HFF-Myc (cell line): ENCODE measurements at places on chromosomes 4 and X.

DNA sequence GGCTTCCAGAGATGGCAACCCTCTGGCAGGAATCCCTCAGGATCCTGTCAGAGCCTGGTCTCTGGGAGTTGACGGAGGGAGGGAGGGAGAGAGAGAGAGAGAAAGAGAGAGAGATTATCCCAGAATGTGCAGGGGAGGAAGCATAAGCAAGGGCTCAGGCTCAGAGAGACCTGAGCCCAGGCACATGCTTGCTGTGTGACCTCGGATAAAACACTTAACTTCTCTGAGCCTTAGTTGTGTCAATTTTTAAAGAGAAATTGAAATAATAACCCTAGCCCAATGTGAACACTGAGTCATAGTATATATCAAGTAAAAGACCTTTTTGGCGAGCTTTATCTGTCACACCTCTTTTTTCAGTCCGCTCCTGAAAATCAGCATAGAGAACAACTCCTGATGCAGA is 473 bp upstream of the USP51 start:
- no peak for DNase-seq

GRCh38 chrX:9310616-9311015 is 154.2 kb upstream of the TBL1X start:
- no peak for DNase-seq

- DNase-seq, result no peak
These were observed 29.3 kb upstream of the GPR101 start for GRCh38 chrX:137062915-137063617.

DNA sequence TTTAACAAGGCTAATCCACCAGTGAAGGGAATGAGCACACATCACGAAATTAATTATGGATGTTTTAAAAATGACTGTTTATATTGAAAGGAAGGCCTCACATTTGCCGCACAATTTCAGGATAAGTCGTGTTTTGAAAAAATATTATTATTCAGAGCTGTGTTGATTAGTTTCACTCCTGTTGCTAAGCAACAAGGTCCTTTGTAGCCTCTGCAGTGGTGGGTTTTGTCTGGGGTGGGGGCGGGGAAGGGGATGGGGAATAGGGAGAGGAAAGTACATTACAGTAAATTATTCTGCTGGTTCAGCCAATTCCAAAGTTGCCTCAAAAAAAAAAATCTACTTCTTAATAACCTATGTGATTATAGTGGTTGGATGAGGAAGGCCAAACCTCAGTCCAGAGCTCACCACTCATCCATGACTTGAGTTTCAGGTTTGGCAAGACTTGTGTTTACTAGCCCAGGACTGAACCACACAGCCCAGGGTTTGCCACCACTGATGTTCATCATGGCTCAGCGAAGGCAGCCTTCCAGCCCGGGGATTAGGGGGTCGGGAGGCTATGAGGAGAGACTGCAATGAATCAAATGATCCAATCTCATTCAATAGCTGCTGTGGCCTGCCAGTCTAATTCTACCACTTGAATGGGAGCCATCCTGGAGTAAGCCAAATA is 162.5 kb upstream of the ATP6AP2 start:
- no peak for DNase-seq

- DNase-seq, result no peak
These were observed 72.6 kb downstream of the UCHL1 start for GRCh38 chr4:41329361-41329760.

DNA sequence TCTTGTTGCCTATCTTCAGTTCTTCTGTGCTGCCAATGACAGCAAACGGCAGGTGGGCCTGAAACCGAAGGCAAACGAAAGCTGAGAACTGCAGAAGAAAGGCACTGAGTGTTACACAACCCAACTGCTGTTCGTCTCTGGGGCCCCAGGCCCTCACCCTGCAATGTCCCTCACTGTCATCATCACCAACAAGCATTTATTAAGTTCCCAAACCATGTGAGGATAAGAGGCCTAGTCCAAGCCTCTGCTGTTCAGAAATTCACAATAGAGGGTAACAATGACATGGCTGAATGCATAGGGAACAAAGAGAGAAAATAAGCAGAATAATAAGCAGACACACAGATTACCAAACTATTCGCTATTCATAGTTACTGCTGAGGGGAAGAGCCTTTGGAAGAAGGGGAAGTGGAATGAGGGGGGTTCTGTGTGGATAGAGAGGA is 34.5 kb upstream of the NKRF start:
- DNase-seq, result no peak

- DNase-seq, result no peak
These were observed 914 bp downstream of the TRAPPC2 start for GRCh38 chrX:13733506-13733905.

DNA sequence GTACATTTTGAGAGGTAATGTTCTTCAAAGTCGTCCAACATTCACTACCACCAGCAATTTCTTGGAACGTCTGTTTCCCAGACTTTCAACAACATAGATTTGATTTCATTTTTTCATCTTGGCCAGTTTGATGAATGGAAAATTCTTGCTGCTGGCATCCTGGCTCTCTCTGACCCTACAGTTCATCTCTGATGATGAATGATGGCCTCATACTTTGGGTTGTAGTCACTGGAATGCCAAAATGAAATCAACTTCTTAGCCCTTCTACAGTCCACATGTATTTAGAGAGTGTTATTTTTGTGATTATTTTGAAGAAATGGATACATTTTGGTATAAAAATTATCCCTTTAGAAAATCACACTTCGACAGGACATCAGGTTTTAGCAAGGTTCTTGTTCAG is 8.8 kb downstream of the CHST7 start:
- no peak for DNase-seq

DNA sequence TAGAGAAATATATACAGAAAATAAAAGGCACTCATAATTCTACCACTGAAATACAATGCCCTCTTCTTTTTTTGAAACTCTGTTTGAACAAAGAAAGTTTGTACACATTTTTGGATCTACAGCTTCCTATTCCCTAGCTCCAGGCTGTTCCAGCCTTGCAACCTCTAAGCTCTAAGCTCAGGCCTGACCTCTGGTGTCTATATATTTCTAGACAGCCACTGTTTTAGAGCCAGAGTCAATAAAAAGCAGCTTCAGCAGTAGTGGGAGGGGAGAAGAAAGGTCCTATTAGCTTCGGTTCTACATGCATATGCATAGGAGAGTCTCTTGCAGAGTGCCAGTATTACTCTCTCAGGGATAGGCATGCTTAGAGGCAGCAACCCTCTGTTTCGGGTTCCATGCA is 39.7 kb downstream of the CLDN2 start:
- no peak for DNase-seq

GRCh38 chrX:101383679-101384205 is 2.2 kb downstream of the BTK start:
- DNase-seq, result no peak

DNA sequence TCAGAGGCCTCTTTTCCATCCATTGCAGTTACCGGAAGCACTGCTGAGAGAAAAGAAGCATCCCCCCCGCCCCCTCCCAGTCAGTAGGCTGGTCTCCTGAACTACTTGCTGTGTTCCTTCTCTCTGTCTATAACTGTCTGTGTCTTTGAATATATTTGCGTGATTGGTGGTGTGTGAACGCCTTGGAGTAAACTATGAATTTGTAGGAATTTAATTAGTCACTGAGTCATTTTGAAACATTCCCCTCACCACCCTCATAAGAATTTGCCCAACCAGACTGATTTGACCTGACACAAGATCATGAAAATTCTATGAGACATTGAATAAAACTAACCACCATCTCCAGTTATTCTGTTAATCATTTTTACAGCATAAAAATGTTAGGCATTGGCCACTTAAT is 6.7 kb upstream of the NXF3 start:
- no peak for DNase-seq

DNA sequence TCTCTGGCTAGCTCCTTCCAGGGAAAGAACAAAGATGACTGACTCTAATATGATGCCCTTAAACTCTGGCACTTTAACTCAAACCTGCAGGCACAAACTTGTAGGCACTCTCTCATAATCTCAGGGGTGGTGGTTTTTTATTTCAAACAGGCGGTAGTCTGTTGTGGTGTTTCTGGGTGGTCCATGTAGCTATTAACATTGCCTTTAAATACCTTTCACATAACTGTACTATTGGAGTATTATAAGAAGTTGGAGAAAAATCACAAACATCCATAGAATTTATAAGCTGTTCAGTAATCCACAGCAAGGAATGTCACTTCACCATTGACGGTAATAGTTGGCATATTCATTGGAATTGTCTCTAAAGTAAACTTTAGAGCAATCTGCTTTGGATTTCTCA is 204.2 kb upstream of the PDE5A start:
- no peak for DNase-seq

- DNase-seq, result peak; percentile 51
These were observed 556.7 kb upstream of the BOD1L1 start for GRCh38 chr4:14184265-14184664.

DNA sequence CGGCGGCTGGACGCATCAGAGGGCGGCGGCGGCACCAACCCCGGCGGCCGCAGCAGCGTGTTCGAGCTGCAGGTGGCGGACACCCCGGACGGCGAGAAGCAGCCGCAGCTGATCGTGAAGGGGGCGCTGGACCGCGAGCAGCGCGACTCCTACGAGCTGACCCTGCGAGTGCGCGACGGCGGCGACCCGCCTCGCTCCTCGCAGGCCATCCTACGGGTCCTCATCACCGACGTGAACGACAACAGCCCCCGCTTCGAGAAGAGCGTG is 1.9 kb downstream of the PCDH7 start:
- DNase-seq, result no peak

DNA sequence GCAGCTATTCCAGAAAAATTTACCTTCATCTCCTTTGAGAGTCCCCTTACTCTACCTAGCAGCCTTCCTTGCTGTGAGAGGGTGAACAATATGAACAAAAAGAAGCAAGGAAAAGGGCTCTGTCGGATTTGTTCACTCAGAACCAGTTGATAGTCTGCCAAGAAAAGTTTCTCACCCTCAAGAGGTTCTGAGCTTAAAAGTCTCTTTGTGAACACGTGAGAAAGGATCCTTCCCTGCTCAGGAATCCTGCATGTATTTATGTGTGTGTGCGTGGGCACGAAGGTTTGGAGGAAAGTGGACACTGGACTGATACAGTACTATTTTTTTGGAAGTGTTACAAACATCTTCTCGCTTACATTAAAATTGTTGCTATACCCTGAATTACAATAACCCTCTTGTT is 178.6 kb upstream of the JADE1 start:
- no peak for DNase-seq

- no peak for DNase-seq
These were observed 907.4 kb upstream of the AGA start for GRCh38 chr4:178349601-178350000.

DNA sequence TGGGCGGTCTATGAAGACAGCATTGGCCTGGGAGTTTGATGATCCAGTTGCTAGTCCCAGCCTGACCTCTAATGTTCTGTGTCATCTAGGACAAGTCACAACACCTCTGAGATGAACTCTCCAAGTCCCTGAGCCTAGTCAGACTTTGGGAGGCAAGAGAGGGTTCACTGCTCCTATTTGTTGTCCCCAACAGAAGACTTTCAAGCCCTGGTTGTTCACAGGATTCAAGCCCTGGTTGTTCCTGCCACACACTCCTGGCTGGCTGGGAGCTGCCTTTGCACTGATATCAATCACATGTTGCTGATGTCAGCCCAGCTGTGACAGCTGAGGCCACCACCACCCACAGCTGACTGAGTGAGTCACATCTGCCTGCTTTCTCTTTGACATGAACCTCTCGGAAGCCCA is 253.2 kb upstream of the RASGEF1B start:
- DNase-seq, result no peak

DNA sequence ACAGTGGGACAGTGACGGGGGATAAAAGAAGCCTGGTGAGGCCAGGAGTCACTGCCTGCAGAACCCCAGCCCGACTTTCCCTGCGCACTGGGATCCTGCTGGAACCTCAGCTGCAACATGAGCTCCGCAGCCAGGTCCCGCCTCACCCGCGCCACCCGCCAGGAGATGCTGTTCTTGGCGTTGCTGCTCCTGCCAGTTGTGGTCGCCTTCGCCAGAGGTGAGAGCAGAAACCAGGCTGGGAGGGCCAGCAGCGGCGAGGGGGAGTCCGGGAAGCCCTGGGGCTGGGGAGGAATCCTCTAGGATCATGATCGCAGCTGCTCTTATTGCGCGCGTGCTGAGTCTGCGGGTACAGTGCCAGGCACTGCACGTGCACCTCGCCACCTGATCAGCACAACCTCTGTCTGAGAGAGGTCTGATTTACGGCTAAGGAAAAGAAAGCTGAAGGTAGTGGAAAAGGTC is at the start of gene PF4V1:
TSS of gene PF4V1 (plus strand) at position 51 of the 459 bp plus-strand sequence. CDS start at position 118, 67 bp downstream.
- no peak for DNase-seq

- DNase-seq, result no peak
These were observed 115.7 kb upstream of the MAGEB16 start for GRCh38 chrX:35682476-35682875.

GRCh38 chr4:186820391-186820891 is 96.8 kb upstream of the FAT1 start:
- no peak for DNase-seq

GRCh38 chr4:53183754-53184153 is 182.1 kb downstream of the SCFD2 start:
- no peak for DNase-seq

- no peak for DNase-seq
These were observed 15.4 kb downstream of the SMIM10 start for GRCh38 chrX:135006187-135006586.

DNA sequence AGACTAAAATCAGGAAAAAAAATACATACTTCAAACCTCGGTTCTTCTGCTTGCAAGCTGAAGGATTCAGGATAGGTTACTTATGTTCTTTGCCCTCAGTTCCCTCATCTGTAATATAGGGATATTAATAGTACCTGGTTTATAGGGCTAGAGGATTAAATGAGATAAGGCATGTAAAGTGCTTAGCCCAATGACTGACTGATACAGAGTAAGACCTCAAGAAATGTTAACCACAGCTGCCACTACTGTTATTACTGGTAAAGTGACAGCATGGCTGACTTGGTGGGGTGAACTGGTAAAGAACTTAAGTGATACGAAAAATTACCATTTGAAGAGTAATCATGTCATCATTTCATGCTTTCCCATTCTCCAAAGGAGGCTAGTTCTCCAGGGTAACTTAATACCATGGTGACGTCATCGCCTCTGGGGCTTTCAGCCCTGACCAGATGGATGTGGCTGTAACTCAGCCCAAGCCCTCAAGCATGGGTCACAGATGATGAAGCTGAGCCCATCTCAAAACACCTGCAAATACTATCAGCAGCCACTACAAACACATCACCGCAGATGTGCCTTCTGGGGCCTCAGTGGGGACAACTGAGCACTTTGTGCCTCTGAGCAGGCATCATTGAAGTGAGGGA is 44.5 kb upstream of the SCML1 start:
- DNase-seq, result peak; percentile 75

DNA sequence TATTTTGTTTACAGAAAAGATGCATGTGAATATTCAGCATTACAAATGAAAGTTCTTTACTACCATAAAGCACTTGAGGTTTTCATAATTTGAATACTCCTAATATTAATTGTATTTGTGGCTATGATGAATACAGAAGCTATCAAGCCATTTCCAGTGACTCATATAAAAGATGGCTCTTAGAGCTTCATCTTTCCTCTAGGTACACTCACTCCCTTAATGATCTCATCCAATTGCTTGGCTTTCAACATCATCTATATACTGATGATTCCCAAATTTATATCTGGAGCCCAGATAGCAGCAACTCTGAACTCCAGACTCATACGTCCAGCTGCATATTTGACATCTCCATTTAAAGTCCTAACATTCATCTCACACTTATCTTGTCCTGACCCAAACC is 183.4 kb upstream of the FAM241A start:
- DNase-seq, result no peak

- no peak for DNase-seq
These were observed 23.4 kb upstream of the KIAA1210 start for GRCh38 chrX:119151051-119151380.

GRCh38 chr4:173538909-173539445 is 8.9 kb upstream of the HAND2 start:
- DNase-seq, result no peak
